ENCODE measurements at places on chromosomes 12 and 14.

DNA sequence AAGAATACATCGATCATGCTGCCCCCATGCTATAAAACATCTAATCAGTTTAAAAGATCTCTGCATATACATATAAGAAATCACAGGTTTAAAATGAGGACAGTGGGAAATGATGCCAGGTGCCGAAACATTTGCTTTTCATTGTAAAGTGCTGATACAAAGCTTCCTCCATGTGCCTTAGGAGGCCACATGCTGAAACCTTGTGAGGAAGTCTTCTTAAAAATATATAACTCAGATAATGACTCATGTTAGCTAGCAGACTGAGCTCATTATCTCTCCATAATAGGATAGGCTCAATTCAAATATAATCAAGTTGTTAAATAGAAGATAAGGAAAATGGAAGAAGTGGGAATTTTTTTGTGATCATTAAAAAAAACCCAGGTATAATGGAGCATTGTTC, 65.9 kb downstream of the RFX4 start:
- no peak for DNase-seq

GRCh38 chr14:83470466-83470865, 1936.8 kb upstream of the SEL1L start:
- DNase-seq, result no peak

GRCh38 chr12:92640691-92641090, 62.1 kb upstream of the PLEKHG7 start:
- DNase-seq, result no peak

- DNase-seq, result no peak
Observed at GRCh38 chr14:23722675-23723074, 86.5 kb downstream of the DHRS2 start.

- no peak for DNase-seq
Observed at GRCh38 chr12:81010641-81011040, 67.2 kb upstream of the ACSS3 start.

- DNase-seq, result no peak
Observed at GRCh38 chr12:96177013-96177412, 17.2 kb upstream of the ELK3 start.
